ENCODE measurements at places on chromosomes 7 and 10. TPM values are rescaled to one million over a fixed set of nuclear protein-coding genes. Genes with fewer than 3 reads are reported as not detected.
A peak's percentile ranks its signal among the peaks of the same experiment; 100 is the strongest.

GRCh38 chr10:13219685-13220670, 14.2 kb downstream of the UCMA start:
- peak; percentile 64 for DNase-seq

- DNase-seq, result no peak
Observed at GRCh38 chr7:136033413-136034031, 56.4 kb upstream of the MTPN start.

DNA sequence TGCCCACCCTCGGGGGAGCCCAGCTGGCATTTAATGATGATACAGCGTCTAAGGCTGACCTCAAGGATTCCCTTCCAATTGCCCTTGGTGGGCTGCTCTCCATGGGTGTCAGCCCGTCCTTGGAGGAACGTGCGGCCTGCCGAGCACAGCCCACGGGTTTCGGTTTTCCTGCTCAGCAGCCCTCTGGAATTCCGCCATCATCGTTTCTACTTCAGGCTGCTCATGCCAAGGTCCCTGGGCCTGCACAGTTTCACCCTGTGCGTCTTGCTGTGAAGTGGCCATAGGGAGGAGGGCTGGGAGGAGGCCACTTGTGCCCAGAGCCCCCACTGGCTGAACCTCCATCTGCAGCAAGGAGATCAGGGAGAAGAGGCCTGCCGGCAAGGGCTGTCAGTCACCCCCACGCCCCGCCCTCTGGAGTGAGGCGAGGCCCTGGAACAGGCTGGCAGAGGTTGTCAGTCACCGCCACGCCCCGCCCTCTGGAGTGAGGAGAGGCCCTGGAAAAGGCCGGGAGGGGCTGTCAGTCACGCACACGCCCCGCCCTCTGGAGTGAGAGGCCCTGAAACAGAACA, 82.8 kb downstream of the CHST15 start:
- no peak for DNase-seq

GRCh38 chr10:122657255-122657654, 42.4 kb downstream of the C10orf120 start:
- no peak for DNase-seq

The UCMA gene
- total RNA-seq, result not detected

DNA sequence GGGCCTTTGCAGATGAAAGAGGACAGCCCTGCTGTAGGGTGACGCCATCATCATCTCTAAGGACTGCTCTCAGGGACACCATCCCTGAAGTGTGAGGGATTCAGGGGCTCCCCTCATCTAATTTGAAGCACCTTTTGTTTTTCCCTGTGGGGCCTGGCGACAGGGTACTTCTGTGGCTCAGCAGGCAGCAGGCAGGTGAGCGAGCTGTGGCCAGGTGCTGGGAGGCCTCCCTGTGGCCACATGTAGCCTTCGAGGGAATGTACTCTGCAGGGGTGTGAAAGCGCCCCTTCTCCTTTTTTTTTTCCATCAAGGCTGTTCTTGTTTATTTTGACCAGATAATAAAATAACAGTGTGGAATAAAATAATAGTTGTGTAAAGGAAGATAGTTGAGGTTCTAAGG, 118.2 kb upstream of the DPP6 start:
- DNase-seq, result no peak

GRCh38 chr10:34789966-34790506, 25.1 kb downstream of the PARD3 start:
- DNase-seq, result no peak

- no peak for DNase-seq
Observed at GRCh38 chr7:43847496-43847895, 21.8 kb downstream of the MRPS24 start.

The ITPRIP gene
- 4.5 TPM for total RNA-seq

The LIPM gene
- total RNA-seq, result not detected

DNA sequence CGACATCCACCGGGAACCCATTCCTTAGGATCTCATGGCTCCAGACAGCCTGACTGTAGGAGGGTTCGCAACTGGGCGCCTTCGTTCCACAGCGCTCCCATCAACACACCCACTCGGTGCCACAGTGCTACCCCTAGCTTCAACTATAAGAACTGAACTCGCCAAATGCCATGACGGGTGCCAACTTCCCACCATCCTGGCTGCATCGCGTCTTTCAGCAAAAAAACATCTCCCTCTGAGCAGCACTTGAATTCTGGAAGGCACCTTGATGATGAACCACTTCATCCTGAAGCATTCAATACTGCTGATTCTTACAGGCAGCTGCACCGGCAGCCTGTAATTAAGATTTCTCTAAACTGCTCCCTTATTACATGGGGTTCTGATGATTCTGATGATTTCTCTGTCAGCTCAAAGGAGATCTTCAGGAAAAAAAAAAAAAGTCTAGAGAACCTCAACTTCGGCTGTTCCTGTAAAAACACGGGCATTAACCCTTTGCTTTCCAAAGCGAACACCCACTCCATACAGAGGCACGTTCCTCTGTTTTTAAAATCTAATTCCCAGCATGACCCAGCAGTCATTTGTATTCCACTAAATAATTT, 1.3 kb downstream of the CYTH3 start:
- peak; percentile 49 for DNase-seq

GRCh38 chr7:37248396-37248861, 200.2 kb downstream of the ELMO1 start:
- no peak for DNase-seq

- DNase-seq, result peak; percentile 37
Observed at GRCh38 chr7:51229106-51229537, 87.5 kb downstream of the COBL start.

The XRCC2 gene
- total RNA-seq, result 0.18 TPM

The COL13A1 gene
- total RNA-seq, result 0.48 TPM

GRCh38 chr7:111212857-111213523, 122.1 kb downstream of the LRRN3 start:
- no peak for DNase-seq

The RBP3 gene
- not detected for total RNA-seq

DNA sequence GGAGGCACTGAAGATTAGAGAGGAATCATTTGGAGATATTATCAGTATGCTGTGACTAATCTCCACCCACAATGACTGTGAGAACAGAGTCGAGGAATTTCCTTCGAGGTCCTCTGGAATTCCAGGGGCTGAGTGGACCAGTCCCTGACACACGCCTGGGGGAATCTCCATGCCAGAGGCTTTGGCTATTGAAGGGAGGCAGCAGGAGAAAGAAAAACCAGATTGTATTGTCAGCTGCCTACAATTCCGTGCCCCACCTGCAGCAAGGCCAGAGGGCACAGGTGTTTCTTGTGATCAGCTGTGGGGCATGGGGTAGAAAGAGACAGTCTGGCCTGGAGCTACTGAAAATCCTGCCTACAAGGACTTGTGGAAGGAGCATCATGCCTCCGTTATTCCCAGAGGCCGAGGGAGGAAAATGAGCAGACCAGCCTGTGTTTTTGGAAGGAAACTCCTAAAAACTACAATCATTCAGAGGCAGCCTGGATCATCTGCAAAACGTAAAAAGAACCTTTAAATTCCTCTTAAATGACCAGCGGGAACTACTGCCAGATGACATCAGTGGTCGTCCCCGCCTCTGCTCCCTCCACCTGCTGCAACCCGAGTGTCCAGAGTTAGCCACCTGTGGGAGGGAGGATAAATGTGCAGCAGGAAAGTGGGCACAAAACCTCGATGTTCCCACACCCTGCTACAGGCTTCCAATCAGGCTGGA, 25.4 kb upstream of the ANK3 start:
- DNase-seq, result no peak

- DNase-seq, result no peak
Observed at GRCh38 chr7:11875635-11876034, 43.6 kb upstream of the THSD7A start.

DNA sequence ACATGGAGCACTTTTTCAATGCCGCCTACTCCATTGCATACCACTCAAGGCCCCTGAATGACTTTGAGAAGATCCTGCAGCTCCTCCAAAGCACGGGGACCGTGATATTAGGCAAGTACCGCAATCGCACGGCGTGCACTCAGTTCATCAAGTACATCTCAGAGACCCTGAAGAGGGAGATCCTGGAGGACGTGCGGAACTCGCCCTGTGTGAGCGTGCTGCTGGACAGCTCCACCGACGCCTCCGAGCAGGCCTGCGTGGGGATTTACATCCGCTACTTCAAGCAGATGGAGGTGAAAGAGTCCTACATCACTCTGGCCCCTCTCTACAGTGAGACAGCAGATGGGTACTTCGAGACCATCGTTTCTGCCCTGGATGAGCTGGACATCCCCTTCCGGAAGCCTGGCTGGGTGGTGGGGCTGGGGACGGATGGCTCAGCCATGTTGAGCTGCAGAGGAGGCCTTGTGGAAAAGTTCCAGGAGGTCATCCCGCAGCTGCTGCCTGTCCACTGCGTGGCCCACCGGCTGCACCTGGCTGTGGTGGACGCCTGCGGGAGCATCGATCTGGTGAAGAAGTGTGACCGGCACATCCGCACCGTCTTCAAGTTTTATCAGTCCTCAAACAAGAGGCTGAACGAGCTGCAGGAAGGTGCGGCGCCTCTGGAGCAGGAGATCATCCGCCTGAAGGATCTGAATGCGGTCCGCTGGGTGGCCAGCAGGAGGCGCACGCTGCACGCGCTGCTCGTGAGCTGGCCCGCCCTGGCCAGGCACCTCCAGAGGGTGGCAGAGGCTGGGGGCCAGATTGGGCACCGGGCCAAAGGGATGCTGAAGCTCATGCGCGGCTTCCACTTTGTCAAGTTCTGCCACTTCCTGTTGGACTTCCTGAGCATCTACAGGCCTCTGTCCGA, 12.7 kb upstream of the ATP6V0E2 start:
- DNase-seq, result no peak

DNA sequence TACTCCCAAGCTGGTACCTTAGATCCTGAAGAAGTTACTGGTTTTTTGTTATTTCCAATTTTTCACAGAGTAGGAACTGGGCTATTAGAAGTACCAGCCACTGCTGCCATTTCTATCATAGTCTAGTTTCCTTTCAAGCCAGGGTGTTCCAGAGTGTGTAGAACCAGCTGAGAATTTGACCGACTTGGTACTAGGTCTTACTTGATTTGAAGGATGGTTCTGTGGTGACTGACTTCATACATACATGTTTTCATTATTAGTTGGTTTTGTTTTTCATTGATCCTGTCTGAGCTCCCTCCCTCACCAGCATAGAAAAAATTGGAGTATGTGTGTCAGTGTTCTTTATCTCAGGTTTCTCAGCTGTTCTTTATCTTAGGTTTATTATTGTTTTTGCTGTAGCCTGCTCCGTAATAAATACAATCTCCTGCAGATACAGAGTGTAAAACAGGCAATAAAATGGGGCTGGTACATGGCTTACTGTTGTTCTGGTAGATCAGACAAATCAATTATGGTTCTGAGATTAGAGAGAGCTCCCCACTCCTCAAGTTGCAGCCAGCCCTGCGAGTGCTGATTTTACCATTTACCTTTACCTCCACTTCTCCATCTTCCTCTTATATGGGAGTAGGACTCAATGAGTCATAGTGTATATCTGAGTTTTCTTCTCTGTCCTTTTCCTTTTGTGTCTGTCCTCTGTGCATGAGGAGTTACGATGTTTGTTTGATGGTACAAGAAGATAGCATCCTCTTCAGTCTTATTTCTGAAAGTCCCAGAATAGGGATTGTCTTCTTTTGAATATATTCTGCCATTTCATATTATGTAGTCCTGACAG, 122.6 kb downstream of the LRRC4 start:
- no peak for DNase-seq

DNA sequence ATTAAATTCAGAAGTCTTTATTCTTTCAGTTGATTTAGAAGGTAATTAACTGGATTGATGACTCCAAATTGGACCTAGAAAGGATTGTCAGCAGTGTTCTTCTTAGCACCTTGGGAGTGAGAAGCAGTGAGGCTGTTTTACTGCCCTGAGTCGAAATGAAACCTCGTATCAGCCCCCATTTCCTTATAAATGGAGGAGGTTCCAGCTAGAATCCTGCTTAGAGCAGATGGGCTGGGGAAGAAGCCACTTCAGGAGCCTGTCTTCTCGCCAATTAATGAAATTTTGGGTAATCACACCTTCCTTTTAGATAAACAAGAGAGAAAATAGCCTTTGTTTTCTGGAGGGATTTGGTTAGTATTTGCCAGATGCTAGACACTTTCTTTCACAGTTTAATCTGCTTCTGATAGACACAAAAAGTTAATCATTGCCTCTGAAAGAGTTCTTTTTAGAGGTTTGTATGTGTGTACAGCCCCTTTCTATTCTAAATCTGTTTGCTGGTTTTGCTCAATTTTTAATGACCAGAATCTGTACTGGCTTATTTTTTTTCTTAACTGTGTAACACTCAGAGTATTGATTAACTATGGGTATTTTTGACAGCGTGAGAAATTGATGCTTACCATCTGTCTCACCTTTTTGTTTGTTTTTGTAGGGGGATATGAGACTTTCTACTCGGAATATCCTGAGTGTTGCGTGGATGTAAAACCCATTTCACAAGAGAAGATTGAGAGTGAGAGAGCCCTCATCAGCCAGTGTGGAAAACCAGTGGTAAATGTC, 4.6 kb downstream of the DUSP5 start:
- no peak for DNase-seq

- DNase-seq, result no peak
Observed at GRCh38 chr7:128210036-128210347, 31.1 kb upstream of the LEP start.

The PTPRN2 gene
- 0.33 TPM for total RNA-seq

- no peak for DNase-seq
Observed at GRCh38 chr7:133118261-133118660, 36.4 kb upstream of the CHCHD3 start.

DNA sequence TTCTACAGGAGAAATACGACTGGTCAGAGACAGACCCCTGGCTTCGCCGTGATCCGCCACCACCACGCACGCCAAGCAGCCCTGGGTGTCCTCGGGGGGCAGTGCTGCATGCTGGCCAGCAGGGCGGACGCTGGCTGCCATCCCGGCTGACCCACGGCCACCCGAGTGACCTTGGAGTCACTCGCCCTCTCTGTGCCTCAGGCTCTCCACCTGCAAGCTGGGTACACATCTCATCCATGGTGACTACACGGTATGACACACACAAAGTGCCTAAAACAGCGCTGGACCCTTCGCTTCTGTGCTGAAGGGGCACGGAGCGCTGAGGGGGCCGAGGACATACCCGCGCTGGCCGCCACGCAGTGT, 62.0 kb upstream of the RNF32 start:
- no peak for DNase-seq

- no peak for DNase-seq
Observed at GRCh38 chr7:11701829-11702560, 130.0 kb downstream of the THSD7A start.

DNA sequence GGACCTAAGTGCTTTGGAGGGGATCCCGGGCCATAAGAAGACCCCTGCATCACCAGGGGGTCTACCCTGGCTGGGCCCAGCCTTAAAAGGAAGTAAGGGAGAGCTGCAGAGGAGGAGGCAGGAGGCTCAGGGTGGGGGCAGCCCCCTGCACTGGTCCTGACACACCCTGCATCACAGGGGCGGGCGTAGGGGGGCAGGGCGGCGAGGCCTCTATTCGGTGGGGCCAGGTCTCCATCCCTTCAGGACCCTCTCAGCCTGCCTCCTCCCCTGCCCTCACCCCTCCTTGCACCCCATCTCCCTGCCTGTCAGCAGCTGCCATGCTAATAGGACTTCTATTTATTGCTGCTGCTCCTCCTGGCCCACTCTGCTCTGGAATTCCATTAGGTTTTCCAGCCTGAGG, 101.4 kb downstream of the C10orf105 start:
- DNase-seq, result no peak
